ENCODE measurements at places on chromosomes 16 and 17.

- DNase-seq: no peak
Measured at GRCh38 chr16:3665508-3665907, 11.0 kb downstream of the DNASE1 start.

DNA sequence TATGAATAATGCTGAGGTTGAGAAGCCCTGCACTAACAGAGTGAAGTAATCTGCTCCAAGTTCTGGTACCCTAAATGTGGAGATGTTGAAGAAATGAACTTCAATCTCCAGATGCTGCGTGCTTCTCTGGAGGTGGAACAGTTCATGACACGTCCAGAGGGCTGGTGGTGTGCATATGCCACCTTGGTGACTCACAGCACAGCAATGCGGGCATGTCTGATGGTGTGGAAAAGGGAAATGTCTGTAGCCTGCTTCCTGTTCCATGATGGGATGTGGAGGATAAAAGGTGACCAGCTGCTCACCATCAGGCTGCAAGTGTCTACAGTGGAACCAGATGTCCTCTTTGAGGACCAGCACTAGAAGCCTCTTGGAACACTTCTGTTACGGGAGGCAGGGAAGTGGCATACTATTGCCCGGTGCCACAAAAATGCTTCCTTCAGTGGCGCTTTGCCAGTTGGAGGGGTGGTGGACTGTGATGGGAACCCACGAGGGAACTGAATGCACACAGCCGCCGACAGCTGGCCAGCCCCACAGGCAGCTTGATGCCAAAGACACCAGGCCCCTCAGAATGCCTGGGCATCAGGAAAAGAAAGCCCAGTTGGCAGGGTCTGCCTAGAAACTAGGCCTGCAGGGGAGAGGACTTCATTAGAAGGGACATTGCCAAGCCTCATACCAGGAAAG, 19.9 kb downstream of the SNX11 start:
- peak; percentile 30 for DNase-seq

- DNase-seq: no peak
Measured at GRCh38 chr17:56064506-56064905, 88.8 kb upstream of the ANKFN1 start.

GRCh38 chr16:87843678-87844105, 25.6 kb downstream of the SLC7A5 start:
- no peak for DNase-seq

DNA sequence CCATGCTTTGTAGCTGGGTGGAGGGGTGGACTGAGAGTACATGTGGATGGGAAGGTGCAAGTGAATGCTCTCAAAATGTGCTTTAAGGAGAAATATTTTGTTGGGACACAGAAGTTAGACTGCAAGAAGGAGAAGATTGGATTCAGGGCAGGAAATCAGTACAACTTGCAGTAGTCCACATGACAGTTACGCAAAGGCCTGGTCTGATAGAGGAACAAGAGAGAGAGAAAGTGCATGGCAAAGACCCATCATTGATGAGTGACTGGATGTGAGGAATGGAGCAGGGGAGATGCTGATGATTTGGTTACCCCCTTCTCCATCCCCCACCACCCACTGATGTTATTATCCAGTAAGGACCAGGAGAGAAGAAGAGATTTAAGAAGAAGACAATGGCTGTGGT, 472.8 kb downstream of the MAF start:
- DNase-seq: no peak

DNA sequence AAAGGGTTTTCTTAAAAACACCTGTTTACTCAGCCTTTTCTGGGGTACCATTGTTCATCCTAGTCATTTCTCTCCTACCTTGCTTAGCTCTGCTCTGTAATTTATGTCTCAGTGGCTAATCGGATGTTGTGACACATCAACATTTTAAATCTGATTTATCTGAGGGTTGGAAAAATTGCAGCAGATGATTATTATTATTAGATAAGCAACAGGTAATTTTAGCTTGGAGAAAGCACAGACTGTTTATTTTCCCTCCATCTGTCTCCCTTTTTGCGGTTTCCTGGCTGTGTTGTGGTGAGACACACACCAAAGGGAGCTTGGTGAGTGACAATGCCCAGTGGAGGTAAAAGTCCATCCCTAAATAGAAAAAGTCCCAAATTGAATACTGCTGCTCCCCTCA, 389.9 kb downstream of the UTP18 start:
- DNase-seq: no peak

DNA sequence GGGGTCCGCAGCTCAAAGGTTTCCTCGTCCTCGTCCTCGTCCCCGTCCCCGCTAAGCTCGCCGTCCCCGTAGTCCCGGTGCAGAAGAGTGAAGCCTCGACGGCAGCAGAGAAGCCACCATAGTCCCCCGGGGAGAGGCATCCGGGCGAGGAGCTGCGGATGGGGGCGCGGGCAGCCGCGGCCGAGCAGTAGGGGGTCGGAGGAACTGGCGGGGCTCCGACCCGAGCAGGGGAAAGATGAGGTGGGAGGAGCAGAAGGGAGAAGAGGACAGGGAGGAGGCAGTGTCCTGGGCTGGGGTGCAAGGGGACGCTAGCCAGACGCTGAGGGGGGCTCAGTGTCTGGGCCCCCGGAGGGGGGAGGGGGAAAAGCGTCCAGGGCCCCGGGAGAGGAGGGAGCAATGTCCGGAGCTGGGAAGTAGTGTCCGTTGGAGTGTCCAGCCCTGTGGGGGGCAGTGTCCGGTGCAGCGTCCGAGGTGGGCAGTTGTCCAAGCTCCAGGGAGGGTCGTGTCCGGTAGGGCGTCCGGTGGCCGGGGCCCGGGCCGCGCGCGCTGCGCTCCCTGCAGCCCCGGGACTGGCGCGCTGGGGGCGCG, at the start of gene PLEKHH3:
Gene PLEKHH3 (minus strand): TSS at position 571 of the 588 bp plus-strand sequence. CDS start 431 bp downstream, at position 140.
- DNase-seq: no peak

DNA sequence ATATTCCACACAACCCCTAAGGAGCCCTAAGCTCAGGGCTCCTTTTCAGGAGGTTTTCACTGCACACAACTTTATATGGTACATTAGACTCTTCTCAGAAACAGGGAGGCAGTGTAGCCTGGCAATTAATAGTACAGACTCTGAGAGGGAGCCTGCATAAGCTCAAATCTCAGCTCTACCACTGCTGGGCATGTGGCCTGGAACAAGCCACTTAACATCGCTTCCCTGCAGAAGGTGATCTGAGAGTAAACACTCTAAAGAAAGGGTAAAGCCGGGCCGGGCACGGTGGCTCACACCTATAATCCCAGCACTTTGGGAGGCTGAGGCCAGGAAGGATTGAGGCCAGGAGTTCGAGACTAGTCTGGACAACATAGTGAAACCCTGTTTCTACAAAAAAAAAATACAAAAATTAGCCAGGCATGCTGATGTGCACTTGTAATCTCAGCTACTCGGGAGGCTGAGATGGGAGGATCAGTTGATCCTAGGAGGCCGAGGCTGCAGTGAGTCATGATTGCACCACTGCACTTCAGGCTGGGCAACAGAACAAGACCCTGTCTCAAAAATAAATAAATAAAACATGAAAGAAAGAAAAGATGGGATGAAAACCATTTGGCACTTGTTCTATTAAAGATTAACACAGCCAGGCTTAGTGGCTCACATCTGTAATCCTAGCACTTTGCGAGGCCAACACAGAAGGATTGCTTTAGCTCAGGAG, 70.7 kb upstream of the DNAJA2 start:
- no peak for DNase-seq

DNA sequence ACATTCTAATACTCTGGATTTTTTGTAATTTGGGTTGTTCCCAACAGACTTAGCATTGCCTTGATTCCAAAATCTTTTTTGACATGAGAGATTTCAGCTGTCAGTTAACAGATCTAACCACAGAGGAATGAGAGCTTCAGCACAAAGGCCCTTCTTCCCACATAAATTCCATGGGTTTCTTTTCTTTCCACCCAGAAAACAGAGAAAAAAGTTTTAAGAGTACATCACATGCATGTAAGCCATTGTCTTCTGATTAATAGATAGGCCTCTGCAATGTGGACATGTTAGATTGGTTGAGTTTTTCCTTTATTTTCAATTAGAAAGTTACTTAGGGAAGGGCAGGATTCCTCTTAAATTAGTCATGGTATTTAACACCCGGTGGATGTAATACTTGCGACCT, 939 bp downstream of the MYH8 start:
- no peak for DNase-seq

DNA sequence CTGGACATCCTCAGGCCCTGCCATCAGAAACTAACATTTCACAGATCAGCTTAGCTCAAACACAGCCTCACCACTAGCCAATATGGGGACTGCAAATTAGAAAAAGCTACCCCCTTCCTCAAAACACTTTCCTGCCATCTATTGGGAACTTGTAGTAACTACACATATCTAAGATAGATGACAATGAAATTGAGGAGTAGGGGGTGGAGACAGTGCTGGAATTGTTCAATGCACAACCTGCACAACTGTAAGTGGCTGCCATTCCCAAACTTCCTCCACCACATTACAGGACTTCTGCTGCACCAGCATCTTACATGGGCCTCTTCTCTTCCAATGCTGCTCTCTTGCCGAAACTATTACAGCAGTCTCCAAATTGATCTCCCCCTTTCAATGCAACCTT, 21.9 kb downstream of the AIPL1 start:
- peak; percentile 46 for DNase-seq

DNA sequence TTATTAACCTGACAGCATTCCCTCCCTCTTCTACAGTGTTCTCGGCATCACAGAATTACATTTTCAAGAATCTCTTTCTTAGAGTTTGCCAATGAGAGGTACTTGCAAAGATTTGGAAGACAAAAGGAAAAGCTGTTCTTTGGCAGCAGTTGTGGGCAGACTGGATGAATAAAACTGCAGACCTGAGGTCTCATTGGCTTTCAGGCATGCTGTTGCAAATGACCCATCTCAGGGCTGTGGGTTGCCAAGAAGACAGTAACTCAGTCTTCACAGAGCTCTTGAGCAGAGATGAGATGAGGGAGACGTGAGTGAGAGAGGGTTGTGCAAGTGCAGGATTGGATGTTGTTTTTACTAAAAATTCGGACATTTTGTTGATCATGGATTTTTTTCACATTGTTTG, 11.3 kb upstream of the USP31 start:
- no peak for DNase-seq

DNA sequence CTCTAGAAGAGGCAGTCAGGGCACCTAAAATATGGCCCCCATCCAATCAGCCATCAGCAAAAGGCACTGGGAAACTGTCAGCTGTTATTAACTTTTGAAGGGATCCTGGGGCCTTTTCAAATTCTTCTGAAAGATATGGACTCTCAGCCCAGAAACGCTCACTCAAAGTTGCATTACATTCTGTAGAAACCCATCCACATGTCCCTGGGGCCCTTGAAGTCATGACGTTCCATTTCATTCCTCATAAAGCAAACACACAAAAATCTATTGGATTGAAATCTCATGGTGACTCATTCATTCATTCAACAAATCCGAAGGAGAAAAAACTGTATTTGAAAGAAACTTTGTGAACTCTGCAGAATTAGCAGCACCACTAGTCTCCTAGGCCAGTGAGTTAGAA, 215.3 kb downstream of the C16orf95 start:
- DNase-seq: no peak

DNA sequence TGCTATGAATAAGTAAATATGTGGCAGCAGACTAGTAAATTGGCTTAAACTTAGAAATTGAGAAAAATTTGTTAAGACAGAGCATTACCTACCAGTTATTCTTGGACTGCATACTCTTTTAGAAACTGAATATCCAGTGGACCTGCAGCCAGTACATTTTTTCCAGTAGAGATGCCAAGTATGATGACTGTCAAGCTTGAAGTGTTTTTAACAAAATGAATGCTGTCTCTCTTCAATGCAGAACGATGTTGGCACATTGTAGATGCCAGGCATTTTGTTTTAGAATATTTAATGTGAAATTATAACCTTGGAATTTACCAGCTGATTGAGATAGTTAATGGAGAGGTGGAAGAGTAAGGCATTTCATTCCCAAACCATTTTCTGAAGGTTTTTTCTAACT, 52.5 kb downstream of the NFAT5 start:
- DNase-seq: peak; percentile 2

GRCh38 chr17:51107778-51108177, 12.9 kb downstream of the SPAG9 start:
- DNase-seq: no peak

GRCh38 chr17:50511058-50511457, 2.8 kb downstream of the MYCBPAP start:
- DNase-seq: no peak

GRCh38 chr16:68069511-68070248, 15.5 kb upstream of the NFATC3 start:
- no peak for DNase-seq

DNA sequence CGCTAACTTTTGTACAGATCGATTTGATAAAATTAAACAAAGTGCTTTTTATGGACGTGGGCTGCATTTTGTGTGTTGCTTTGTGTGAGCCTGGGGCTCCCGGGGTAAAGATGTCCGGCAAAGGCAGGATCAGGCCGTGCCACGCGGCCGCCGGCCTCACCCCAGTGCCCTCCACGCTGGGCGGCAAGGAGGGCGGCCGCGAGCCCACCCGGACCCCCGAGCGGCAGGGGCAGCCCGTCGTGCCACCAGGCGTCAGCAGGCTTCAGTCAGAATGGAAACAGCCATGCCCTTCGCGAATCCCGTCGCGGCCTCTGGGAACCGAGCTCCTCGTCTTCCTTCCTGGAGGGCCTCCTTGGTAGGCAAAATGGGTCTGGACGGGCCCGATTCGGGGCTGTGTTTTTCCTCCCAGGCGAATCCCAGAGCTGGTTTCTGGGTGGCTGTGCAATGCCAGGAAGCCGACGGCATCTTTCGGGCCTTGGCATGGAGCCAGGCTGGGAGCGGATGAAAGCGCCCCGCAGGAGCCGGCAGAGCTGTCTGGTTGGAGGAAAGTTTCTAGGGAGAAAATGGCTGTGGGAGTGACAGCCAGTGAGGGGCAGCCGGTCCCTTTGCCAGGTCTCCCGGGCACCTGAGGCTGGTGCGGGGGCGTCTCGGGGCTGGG, 5.5 kb downstream of the SOX8 start:
- DNase-seq: no peak

DNA sequence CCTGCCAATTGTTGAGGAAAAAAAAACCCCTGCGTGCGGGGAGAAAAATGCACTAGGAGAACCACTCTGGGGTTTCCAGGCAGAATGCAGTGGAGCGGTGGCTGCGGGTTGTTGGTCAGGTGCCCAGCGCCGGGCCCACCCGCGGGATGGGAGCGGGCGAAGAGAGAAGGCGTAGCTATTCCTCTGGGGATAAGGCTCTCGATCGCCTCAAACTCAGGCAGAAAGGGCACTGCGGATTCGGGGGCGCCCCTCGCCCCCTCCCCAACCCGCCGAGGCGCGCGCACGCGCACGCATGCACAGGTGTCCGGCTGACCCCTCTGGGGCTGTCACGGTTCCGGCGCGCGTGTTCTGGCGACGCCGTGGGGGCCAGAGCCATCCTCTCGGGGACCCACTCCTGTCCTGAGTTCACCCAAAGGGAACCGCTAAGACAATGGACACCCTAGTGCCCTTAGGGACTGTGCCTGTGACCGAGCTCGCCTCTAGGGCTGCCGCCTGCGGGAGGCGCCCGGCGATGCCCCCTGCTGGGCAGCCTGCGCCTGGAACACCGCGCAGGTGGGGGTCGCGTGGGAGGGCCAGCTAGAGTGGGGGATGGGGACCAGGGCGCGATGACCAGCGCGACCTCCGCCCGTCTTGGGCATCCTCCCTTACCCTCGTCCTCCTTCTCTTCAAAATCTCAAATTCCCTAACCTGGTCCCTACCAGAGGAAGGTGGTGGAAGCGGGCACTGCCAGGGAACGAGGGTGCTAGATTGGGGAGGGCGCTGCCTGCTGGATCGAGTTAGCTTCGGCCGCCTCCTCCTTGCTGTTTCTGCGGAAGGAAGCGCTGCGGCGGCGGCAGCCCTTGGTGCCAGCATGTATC, 14.4 kb upstream of the CBX8 start:
- DNase-seq: peak; percentile 41

- DNase-seq: no peak
Measured at GRCh38 chr16:56779906-56780305, 50.0 kb downstream of the NUP93 start.

All from NCI-H446 treated with DMSO at 0.1 percent for 48 hours (cell line).